DMS 273 treated with DMSO at 0.1 percent for 48 hours (cell line): ENCODE measurements at places on chromosomes 12 and 14.

DNA sequence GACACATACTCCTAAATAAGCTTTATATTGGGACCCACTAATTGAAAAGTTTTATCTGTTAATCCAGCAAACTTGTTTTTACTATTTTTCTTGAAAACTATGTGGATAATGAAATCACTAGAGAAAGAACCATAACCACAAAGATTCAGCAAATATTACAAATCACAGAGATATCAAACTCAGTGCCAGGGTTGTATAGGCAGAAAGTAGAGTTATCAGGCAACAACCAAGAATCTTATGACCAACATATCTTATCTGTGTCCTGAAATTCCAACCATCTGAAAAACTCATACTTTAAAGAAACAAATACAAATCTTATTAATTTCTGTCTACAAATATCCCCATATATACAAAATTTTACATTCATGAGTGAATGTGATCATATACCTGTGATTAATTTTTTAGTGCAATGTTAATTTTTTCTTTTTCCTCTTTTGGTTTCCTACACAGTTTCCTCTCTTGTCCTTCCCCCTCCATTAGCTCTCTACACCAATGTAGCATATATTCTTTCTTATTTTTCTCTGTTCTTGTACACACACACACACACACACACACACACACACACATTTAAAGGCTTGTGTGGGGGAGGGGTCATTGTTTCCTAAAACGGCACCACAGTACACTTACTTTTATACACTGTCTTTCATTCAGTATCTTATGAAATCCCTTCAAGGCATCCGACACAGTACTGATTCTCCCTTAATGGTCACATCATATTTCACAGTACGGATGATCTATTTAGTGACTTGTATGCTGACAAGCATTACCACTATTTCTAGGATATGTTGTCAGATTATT, 18.6 kb downstream of the AMN1 start:
- no peak for DNase-seq

GRCh38 chr14:35742032-35742371, 67.1 kb downstream of the RALGAPA1 start:
- no peak for DNase-seq

DNA sequence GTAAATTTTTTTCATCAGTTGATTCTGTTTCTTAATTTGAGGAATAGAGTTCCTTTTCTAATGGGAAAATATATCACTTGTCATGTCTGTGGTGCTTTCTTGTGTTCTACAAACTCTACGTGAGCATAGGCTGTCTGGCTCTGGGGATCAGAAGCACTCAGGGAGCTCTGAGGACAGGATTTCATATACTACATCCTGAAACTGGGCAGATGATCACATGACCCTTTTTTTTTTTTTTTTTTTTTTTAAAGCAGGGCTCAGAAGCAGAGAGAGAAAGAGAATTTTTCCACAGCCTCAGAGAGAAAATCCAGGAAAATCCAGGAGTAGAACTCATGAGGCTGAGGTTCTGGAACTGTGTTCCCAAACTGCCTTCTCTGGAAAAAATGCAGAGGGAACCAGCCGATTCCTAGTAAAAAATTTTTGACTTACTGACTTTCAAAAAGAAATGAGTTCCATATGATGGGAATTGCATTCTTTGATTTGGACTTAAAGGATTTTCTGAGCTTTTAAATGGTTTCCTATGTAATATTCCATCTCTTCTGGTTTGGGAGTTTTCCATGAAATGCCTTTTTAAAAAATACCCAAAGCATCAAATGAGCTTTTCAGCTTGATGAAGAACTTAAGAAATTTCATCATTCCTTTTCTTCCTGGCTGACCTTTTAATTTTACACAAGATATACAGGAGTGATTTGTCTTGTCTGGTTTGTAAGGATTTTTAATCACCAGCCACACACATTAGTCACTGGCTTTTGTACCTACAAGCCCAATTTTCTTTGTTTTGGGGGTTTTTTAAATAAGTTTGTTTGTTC, 183.1 kb upstream of the HIF1A start:
- no peak for DNase-seq

- DNase-seq: no peak
These were observed 2.4 kb downstream of the NAA30 start for GRCh38 chr14:57392830-57393229.

DNA sequence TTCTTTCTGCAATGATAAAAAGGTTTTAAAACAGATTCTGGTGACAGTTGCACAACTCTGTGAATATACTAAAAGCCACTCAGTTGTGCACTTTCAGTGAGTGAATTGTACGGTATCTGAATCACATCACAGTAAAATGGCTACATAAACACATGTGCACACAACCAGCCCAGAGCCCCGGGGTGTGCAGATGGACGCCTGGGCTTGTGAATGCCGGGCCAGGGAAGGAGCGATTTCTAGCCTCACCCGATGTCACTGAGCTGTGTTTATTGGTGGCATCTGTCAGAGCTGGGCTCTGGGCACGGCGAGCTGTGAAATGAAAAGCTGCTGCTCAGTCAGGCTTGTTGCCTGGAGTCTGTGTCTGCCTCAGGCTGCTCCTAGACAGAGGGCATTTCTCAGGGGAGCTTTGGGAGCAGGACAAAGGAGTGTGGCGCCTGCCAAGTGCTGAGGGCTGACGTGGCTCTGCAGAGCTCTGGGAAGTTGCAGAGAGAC, 25.9 kb downstream of the RHOF start:
- DNase-seq: peak; percentile 79

DNA sequence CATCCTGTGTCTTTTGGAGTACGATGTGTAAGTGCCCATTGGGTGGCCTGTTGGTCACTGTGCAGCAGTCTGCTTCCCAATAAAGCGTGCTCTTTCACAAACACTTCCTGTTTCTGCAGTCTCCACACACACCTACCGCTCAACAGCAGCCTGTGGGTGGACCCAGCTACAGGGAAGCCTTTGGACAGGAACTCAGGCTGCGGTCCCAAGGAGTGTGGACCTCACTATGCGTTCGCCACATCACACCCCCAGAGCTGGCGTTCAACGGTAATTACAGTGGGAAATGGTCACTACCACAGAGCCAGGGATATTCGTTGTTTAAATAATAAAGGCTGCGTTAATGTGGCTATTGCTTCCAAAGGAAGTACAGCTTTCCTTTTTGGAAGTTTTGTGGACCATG, 16.2 kb downstream of the PSMC1 start:
- no peak for DNase-seq

GRCh38 chr12:2168808-2169207, 116.0 kb downstream of the CACNA1C start:
- DNase-seq: no peak

GRCh38 chr14:97306760-97307246, 509.6 kb downstream of the VRK1 start:
- no peak for DNase-seq

DNA sequence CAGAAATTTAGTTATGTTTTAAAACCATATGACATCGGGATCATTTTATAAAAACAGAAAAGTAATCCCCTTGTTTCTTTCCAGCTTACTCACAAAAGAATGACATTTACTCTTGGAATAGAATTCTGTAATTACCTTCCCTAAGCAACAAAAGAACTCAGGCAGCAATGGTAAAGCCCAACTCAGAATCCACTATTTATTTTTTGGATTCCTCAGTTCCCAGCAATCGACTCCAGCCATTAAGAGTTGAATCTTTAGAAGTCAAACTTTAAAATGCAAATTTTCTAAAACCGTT, 65.9 kb downstream of the FOXN3 start:
- DNase-seq: no peak

- no peak for DNase-seq
These were observed 66.0 kb downstream of the TMTC3 start for GRCh38 chr12:88207921-88208620.

GRCh38 chr14:24032727-24033418, 18.9 kb upstream of the CARMIL3 start:
- no peak for DNase-seq

- no peak for DNase-seq
These were observed 13.4 kb downstream of the VDR start for GRCh38 chr12:47891356-47891755.

GRCh38 chr12:2344885-2345284, 292.1 kb downstream of the CACNA1C start:
- DNase-seq: no peak

- no peak for DNase-seq
These were observed 21.9 kb downstream of the ZNF891 start for GRCh38 chr12:133108150-133108549.

- no peak for DNase-seq
These were observed 173.3 kb upstream of the RASSF8 start for GRCh38 chr12:25785134-25785533.

DNA sequence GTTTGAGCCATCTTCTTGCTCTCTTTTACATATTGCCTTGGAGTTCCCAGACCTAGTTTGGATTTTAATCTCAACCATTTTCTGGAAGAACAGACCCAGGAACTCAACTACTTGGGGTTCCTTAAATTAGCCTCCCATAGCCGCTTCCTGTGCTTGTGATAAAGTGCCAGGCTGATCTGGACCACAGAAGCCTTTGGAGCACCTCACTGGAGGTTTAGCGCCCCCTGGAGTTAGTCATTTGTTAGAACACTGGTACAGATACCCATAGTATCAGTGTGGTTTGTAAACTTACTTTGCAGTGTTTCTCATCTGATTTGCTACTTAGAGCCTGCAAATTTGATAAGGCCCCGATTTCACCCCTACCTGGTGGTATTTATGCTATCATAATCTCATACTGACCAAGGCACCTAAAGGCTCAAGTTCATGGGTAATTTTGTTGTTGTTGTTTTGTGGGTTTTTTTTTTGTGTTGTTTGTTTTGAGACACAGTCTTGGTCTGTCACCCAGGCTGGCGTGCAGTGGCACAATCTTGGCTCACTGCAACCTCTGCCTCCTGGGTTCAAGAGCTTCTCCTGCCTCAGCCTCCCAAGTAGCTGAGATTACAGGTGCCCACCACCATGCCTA, 3.7 kb downstream of the UNC119B start:
- no peak for DNase-seq

DNA sequence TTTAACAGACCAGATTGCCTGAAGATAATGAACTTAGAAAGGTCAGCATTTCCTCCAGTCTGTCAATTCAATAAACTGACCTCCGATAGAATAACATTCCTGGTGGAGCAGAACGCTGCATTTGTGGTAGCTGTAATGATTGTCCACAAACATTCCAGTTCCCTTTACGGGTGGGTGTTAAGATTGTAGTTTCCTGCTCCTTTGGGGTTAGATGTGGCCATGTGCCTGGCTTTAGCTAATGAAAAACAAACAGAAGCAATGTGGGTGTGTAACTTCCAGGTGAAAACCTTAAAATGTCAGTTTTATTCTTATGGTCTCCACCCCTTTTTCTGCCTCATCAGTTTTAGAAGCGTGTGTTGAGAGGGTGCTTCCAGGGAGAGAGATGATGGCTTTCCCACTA, 217.3 kb upstream of the CRY1 start:
- DNase-seq: no peak

DNA sequence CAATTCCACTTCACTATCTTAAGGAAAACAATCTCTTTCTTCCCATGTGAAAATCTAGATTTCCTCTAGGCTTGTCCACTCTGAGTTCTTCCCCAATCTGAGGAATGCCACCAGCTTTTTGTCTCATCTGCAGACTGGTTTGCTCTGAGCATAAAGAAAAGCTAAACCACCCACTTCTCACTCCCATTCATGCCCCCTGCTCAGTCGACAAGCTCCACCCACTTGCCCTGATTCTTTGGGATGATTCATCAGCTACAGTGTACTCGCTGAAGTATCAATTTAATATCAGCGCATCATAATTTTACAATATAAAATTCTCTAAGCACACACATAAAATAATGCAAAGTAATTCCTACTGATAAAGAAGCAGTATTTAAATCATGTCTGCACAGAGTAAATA, 209.1 kb downstream of the GRIN2B start:
- no peak for DNase-seq

GRCh38 chr14:59046746-59047145, 141.7 kb upstream of the DAAM1 start:
- DNase-seq: no peak

- no peak for DNase-seq
These were observed 13.7 kb downstream of the ETV6 start for GRCh38 chr12:11663130-11663529.

DNA sequence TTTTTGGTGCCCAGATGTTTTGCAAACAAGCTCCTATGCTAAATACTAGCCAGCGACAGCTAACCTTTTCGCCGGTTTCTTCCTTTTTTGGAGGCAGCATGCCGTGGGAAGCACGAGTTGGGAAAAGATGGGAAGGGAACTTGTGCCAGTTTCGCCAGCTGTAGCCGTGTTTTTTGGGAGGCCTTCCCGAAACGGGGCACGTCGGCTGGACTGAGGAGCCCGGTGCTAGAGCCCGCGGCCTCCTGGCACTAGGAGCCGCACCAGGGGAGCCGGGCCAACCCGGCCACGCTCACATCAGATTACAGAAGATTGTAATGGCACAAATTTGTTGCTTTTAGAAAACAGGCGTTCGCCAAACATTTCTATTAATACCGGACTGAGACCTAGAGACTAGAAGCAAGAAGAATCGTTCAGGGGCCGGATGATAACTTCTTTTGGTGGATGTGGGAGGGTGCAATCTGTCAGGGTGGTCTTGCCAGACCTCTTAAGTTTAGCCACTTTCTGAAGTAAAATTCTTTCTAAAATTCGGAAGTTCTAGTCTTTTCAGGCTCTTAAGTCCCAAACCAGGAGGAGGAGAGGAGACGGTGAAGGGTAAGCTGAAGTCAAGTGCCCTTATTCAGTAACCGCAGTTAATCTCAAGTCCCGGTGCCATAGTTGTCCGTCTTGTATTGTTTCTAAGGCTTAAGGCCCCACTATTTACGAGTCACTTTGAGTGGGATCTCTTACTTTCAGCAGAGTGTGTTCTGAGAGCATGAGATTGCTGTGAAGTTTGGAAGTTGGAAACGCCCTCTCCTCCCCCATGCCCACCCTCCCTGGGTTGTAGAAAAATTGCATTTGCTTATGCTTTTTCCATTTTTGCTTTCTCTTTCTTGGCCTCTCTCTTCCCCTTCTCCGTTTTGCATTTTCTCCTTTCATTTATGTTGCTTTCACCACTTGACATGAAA, 1.3 kb downstream of the RASSF3 start:
- DNase-seq: no peak

- DNase-seq: no peak
These were observed 2.5 kb upstream of the ACTN1 start for GRCh38 chr14:68981539-68981976.

- DNase-seq: no peak
These were observed 152.4 kb downstream of the BRMS1L start for GRCh38 chr14:35978561-35978960.

DNA sequence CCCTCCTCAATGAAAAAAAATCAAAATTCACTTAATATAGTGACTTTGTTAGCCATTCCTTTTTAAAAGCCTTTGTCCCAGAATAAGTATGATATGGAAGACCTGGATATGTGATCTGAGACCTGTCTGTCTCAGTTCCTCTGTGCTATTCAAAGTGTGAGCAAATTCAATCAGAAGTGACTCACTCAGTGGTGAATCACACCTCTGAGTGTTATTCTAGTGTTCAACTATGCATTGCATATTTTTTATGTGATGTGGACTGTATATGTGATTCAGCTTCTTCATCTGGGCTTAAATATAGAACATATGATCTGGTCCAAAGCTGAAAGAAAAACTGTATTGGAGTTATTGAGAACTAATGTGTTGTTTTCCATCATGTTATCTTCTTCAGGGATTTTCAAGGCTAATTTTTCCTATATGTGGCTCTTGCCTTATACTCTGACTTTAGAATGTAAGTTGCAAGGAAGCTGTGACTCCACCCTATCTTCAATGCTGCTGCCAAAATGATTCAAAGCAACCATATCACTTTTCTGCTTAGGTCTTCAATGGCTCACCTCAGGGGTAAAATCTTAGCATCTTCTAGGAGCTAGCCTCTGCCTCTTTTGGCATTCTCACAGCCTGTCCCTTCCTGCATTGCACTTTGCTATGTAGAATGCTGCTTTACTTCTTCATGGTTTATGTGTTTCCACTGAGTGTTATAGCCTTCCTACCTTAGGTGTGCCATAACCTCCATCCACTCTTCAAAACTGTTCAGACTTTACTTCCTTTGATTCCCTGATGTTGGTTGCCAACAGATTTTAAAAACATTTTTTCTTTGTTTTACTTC, 169.8 kb downstream of the OTOGL start:
- DNase-seq: no peak
